CD8-positive, alpha-beta memory T cell (primary cell): ENCODE measurements at places on chromosomes 12 and 14. TPM values are rescaled to one million over a fixed set of nuclear protein-coding genes. Genes with fewer than 3 reads are reported as not detected.

Gene RECQL
- polyA plus RNA-seq, result 87.3 TPM

Gene SELPLG
- polyA plus RNA-seq, result 760 TPM

Gene OLR1
- polyA plus RNA-seq, result not detected

Gene SLC6A12
- not detected for polyA plus RNA-seq

Gene CMTM5
- not detected for polyA plus RNA-seq
